ENCODE measurements at places on chromosomes 11 and 22. TPM values are rescaled to one million over a fixed set of nuclear protein-coding genes. Genes with fewer than 3 reads are reported as not detected.

PDE3B gene
- 7.2 TPM for total RNA-seq

DNA sequence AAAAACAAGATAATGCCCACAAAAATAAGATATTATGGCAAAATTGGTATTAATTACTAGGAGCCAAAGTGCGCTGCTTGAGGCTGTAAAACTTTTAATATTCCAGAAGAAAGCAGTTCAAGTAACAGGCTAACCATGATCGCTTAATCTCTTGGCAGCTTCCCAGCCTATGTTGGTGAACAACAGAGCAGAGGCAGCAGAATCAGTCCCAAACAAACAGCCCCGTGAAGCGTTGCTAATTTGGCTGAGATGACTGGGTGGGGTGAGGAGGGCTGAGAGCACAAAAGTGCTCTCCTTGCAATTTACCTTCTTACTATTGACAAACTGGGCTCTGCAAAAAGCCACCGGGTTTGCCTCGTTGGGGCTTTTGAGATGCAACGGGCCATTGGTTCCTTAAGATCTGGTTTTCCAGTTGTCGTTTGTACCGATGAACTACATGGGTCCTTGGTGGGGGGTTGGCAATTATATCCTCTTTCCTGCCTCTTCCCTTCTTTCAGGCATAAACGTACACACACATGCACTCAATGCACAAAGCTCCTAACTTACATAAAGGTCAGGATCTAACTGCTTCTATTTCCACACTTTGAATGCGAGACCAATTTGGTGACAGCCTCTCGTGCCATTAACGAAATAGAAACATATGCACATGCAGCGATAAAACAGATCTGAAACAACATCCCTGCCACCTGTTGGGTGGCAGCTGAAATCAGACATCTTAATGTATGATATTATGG is 407.6 kb upstream of the CADM1 start:
- no peaks in the 10 kb centered on the region for H3K4me1 ChIP-seq
- no peak for DNase-seq
- no peak overlapping the region for H3K27ac ChIP-seq
- no peak overlapping the region for H3K4me3 ChIP-seq

DNA sequence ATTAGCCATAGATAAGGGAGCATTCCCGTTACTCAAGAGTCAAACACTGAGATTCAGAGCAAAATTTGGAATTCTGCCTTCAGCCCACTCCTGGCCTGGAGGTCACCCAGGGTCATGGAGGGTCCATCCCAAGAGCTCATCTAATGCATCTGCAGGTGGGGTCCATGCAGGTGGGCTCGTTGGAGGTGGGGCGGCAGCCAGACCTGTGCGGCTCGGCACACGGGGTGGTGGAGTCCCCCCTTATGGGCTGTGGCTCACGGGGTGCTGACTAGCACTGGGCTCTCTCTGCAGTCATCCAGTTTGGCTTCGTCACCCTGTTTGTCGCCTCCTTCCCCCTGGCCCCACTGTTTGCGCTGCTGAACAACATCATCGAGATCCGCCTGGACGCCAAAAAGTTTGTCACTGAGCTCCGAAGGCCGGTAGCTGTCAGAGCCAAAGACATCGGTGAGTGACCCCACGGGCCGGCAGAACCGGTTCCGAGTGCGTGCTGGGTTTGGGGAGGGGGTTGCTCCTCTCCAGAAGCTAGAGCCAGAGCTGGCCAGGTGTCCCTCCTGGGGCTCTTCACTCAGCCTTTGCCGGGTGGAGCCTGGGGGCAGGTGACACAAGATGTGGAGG is 32.4 kb upstream of the FADD start:
- H3K4me3 ChIP-seq = no peak overlapping the region
- no peak overlapping the region for H3K27ac ChIP-seq
- H3K27me3 ChIP-seq = no peaks in the 10 kb centered on the region
- H3K36me3 ChIP-seq = peaks cover 5% of the 10 kb centered on the region

- H3K4me3 ChIP-seq = peak overlapping the region; percentile 93
- DNase-seq = peak; percentile 42
- H3K27ac ChIP-seq = no peak overlapping the region
- no peaks in the 10 kb centered on the region for H3K27me3 ChIP-seq
Observed at GRCh38 chr11:94740083-94741021, 27.8 kb upstream of the AMOTL1 start.

DNA sequence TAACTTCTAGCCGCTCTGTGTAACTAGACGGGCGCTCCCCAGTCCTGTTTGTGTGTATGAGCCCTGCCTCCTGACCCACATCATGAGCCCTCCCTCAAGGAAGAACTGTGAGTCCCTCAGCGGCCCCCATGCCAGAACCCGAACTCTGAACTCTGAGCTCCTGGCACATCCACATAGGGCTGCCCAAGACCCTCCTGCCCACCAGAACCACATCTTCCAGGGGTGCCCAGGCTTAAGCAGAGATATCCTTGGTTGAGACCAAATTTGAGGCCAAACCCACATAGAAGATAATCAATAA is 3.0 kb downstream of the TRIM29 start:
- peak; percentile 16 for DNase-seq
- no peaks in the 10 kb centered on the region for H3K27me3 ChIP-seq
- no peaks in the 10 kb centered on the region for H3K36me3 ChIP-seq
- H3K4me3 ChIP-seq = no peak overlapping the region
- no peak overlapping the region for H3K27ac ChIP-seq

DNA sequence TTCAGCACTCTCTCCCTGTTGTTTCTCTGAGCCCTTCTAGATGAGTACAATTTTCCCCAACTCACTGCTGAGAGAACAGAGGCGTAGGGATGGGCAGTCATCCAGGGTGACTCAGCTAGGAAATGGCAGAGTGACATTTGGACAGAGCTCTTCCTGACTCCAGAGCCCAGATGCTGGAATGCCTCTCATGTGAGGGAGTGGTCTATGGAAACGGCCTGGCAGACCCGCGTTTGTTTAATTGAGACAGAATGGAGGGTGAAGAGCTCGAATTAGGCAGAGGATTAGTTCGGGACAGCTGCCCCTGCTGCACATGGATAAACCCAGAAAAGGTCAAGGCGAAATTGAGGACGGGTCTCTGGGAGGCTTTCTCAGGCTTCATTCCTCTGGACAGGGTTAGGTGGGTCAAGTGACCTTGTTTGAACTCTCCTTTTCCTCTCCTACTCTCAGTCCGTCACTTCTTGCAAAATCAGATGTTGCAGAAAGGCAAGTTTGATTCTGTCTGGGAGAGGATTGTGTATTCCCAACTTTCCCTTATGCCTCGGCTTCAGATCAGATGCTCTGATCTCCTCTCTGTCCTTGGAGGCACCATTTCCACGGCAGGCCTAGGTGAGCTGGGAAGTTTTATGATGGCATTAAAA is 7.6 kb upstream of the LMO2 start:
- no peak overlapping the region for H3K4me3 ChIP-seq
- no peak overlapping the region for H3K27ac ChIP-seq
- no peaks in the 10 kb centered on the region for H3K36me3 ChIP-seq
- no peak for DNase-seq
- no peaks in the 10 kb centered on the region for H3K27me3 ChIP-seq

- H3K27ac ChIP-seq = no peak overlapping the region
- H3K27me3 ChIP-seq = no peaks in the 10 kb centered on the region
- no peaks in the 10 kb centered on the region for H3K36me3 ChIP-seq
Observed at GRCh38 chr22:37224757-37225420, 12.6 kb upstream of the SSTR3 start.

DNA sequence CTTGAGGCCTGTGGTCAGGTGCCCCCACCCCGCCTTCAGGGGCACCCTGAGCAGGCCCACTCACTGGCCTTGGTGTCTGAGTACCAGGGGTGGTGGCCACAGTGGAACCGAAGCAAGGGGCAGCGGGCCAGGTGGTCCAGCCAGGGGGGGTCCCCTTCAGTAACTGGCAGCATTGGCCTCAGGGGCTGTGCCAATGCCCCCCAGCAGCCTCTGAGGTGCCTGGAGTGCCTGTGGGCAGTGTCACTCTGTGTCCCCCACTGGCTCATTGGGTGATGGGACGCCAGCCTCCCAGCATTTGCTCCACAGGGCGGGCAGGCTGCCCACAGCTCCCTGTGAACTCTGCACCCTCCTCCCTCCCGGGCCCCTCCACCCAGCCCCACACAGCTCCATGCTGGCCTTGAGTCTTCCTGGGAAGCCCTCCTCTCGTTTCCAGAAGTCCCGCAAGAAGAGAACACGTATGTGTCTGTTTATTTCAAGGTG is 29.5 kb upstream of the CARS1 start:
- H3K4me1 ChIP-seq = no peaks in the 10 kb centered on the region
- H3K27me3 ChIP-seq = no peaks in the 10 kb centered on the region
- H3K4me3 ChIP-seq = no peak overlapping the region
- DNase-seq = no peak
- H3K36me3 ChIP-seq = no peaks in the 10 kb centered on the region

DNA sequence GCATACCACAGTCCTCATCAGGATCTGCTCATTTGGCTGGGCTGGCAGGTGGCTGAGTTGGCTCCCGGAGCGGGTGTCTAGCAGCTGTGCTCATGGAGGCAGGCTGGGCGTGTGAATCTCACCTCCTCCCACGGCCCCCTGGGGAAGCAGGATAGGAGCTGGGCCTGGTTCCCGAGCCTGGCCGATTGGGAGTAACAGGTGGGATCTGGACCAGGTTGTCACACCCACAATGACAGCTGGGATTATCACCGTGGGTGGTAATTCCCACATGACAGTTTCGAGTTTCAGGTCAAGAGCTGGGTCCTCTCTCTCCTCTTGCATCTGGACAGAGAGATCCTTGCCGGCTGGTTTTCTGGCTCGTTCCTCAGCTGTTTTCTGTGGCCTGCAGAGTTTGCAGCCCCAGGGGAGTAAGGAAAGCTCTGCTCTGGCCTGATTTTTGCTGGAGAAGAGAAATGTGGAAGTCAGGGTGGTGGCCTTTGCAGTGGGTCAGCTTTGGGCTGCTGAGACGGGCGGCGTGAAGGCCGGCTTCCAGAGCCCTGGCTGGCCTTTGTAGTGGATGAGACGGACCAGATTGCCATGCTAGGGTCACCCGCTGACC is 57.0 kb downstream of the BCR start:
- H3K27ac ChIP-seq = no peak overlapping the region
- H3K4me1 ChIP-seq = peaks cover 17% of the 10 kb centered on the region
- DNase-seq = peak; percentile 61
- H3K4me3 ChIP-seq = peak overlapping the region; percentile 51
- peaks cover 37% of the 10 kb centered on the region for H3K36me3 ChIP-seq

- H3K27ac ChIP-seq = no peak overlapping the region
- no peak overlapping the region for H3K4me3 ChIP-seq
- H3K4me1 ChIP-seq = no peaks in the 10 kb centered on the region
- no peaks in the 10 kb centered on the region for H3K36me3 ChIP-seq
- H3K27me3 ChIP-seq = no peaks in the 10 kb centered on the region
Observed at GRCh38 chr11:130940706-130941105, 24.4 kb upstream of the SNX19 start.

ROBO3 gene
- total RNA-seq = 11.8 TPM

KDM4E gene
- total RNA-seq = not detected

P2RX6 gene
- not detected for total RNA-seq

LDHAL6A gene
- total RNA-seq = not detected

DNA sequence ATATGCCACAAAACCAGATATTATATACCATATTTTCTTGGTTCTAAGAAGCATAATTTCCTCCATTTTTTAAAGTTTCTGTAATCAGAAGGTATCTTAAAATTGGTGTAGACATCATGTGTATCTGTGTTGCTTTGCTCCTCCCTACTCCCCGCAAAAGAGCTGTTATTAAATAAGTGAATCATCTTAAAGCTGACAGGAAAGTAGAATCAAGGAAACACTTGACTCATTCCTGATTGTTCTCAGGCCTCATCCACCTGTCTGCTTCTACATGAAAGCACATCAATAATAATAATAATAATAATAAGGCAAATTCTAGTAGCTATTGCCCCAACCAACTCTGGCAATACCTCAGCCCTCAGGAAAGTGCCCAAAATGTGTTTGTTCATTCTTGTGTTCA is 26.2 kb upstream of the GUCY1A2 start:
- H3K27me3 ChIP-seq = no peaks in the 10 kb centered on the region
- H3K4me1 ChIP-seq = no peaks in the 10 kb centered on the region
- no peak overlapping the region for H3K27ac ChIP-seq

- H3K27me3 ChIP-seq = no peaks in the 10 kb centered on the region
- H3K4me3 ChIP-seq = no peak overlapping the region
- no peaks in the 10 kb centered on the region for H3K4me1 ChIP-seq
- no peak overlapping the region for H3K27ac ChIP-seq
Observed at GRCh38 chr11:119578521-119579191, 150.3 kb downstream of the NECTIN1 start.

GRCh38 chr22:50526108-50526833 is 873 bp upstream of the SCO2 start:
- H3K27ac ChIP-seq = no peak overlapping the region
- H3K27me3 ChIP-seq = peaks cover 28% of the 10 kb centered on the region
- H3K4me3 ChIP-seq = peak overlapping the region; percentile 79
- H3K4me1 ChIP-seq = peaks cover 3% of the 10 kb centered on the region
- H3K36me3 ChIP-seq = peaks cover 14% of the 10 kb centered on the region

FOLR2 gene
- total RNA-seq = not detected

OR52I1 gene
- not detected for total RNA-seq

DNA sequence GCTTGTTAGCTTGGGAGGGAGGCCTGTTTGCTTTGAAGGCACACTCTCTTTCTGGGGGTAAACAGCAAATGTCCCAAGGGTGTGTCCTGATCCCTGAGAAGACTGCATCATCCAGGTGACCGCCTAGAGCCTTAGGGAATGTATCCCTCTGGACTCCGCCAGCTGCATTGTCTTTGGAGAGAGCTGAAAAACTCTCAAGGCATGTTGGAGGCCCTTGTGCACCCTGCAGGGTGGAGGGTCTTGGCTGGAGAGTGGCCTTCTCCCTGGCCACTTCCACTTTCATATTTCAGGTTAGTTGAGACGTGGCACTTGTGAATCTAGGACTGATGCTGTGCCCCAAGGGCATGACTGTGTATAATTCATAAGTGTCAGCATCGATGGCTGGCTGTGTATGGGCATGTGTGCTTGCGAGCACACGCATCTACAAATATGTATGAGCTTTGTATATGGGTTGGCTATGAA is 70.6 kb downstream of the ZBTB16 start:
- H3K27me3 ChIP-seq = no peaks in the 10 kb centered on the region
- H3K4me1 ChIP-seq = no peaks in the 10 kb centered on the region
- H3K36me3 ChIP-seq = no peaks in the 10 kb centered on the region
- H3K4me3 ChIP-seq = no peak overlapping the region
- no peak overlapping the region for H3K27ac ChIP-seq
